ENCODE measurements at places on chromosomes 2 and 18. TPM values are rescaled to one million over a fixed set of nuclear protein-coding genes. Genes with fewer than 3 reads are reported as not detected.

Gene MOCOS
- total RNA-seq: 0.13 TPM

- H3K4me1 ChIP-seq: no peaks in the 10 kb centered on the region
- H3K36me3 ChIP-seq: no peaks in the 10 kb centered on the region
- no peak for DNase-seq
These were observed 17.4 kb upstream of the CPS1 start for GRCh38 chr2:210539035-210539434.

Gene RAPGEF4
- 1.3 TPM for total RNA-seq

Gene NTSR2
- total RNA-seq: not detected

DNA sequence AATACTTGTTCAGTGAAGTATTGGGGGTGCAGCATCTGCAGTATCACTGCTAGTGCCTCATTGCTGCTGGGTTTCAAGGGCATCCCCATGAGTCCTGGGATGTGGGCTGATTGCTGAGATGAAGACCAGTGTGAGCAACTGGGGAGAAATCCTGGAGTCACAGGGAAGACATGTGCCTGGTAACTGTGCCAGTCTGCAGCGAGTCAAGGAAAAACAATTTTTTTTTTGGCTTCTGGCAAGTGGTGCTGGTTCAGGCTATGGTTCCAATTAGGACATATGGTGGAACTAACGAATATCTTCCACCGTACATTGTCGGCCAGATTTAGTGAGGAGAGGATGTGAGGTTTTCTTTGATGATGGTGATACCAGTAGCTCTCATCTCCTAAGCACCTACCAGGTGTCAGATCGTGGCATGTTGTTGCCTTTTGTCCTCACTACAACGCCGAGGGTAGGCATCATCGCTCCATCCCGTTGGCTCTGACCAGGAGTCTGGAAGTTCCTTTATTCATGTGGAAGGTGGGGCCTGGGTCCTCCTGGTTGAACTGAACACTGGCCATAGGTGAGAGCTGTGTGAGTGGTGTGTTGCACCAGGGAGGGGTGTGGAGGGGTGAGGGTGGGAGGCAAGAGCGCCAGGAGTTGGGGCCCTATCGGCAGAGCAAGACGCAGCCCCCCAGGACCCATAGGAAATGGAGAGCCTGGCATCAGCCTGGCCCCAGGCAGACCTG, 118.0 kb upstream of the HS6ST1 start:
- DNase-seq: no peak
- no peaks in the 10 kb centered on the region for H3K36me3 ChIP-seq
- no peak overlapping the region for H3K4me3 ChIP-seq
- H3K27me3 ChIP-seq: peaks cover 10% of the 10 kb centered on the region

All from activated CD8-positive, alpha-beta T cell treated with anti-CD3 and anti-CD28 coated beads for 36 hours (primary cell).